ENCODE measurements at places on chromosomes 6 and 20.

DNA sequence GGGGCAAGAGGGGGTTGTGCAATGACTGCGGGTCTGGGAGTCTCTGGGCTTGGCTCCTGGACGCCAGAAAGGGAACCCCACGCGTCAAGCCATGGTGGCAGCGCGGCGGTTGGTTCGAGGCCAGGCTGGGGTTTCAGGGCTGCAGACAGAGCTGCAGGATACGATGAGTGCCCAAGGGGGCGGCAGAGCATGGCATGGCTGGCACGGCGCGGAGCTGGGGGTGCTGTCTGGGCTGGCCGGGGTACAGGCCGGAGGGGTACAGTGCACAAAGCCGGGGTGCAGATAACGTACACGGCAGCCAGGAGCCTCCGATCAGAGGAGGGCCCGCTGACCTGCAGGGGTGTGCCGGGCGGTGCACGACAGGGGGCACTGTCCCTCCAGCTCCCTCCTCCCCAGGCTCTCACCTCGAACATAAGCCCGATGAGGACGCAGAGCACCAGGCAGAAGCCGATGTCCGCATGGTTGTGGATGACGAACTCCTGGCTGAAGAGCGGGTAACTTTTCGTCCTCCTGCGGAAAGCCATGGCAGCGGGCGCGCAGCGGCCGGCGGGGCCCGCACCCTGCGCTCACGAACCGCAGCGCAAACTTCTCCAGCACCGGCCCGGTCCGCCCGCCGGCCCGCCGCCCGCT lies 353 bp downstream of the TRAM2 start:
- DNase-seq: peak; percentile 59

- no peak for DNase-seq
Observed at GRCh38 chr6:73538116-73538779, 17.4 kb upstream of the EEF1A1 start.

- DNase-seq: peak; percentile 78
Observed at GRCh38 chr6:7140631-7141378, 33.0 kb downstream of the RREB1 start.

GRCh38 chr6:168015482-168016175 lies 18.2 kb downstream of the KIF25 start:
- no peak for DNase-seq

DNA sequence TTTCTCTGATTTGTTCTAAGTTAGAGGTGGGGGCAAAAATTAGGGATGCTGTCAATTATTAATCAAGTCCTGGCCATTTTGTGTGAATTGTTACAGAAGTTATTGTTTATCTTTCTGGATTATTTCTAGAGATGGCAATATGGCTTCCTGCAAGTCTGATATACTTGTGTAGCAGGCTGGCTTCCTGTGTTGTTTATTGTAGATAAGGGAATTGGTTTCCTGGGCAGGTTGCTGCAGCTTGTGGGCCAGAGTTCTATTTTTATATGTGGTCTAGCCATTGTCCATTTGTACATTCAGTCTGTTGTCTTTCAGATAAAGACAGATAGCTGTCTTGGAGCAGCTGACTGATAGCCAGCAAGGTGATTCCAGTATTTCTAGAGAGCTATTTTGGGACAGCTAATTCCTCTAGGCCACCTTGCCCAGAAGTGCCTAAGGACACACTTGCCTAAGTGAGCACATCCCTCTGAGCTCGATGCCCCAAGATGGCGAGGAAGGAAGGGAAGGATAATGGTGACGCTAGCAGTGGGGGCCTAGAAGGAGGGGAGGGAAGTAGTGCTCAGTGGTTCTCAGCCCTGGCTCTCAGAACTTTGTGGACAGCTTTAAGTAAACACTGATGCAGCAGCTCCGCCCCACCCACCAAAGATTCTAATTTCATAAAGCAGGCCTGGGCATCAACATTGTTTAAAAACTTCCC lies 25.5 kb downstream of the DDO start:
- DNase-seq: no peak

- DNase-seq: no peak
Observed at GRCh38 chr6:16344756-16345155, 106.4 kb downstream of the GMPR start.

- no peak for DNase-seq
Observed at GRCh38 chr20:32600681-32601237, 15.6 kb upstream of the NOL4L start.

GRCh38 chr6:3227363-3228045 lies at the start of gene TUBB2B:
Gene TUBB2B (minus strand): TSS chr6:3227653. CDS start chr6:3227543, 110 bp downstream.
- no peak for DNase-seq

GRCh38 chr6:41626917-41627316 lies 11.4 kb upstream of the MDFI start:
- no peak for DNase-seq

DNA sequence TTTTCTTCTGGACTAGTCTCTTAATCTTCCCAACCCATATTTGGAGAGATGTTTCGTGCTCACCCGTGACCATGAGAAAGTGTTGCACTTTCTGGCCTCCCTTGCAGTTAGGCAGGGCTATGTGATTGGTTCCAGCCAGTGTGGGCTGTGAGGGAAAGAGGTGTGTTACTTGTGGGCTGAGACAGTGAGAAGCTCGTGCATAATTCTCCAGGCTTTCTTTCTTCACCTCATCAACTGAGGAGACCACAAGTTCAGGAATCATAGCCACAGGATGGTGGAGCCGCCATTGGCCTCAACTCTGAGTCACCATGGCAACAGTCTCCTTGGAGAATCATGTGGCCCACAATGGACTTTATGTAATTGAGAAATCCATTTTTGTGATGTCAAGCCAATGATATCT lies 57.5 kb upstream of the FUCA2 start:
- no peak for DNase-seq

DNA sequence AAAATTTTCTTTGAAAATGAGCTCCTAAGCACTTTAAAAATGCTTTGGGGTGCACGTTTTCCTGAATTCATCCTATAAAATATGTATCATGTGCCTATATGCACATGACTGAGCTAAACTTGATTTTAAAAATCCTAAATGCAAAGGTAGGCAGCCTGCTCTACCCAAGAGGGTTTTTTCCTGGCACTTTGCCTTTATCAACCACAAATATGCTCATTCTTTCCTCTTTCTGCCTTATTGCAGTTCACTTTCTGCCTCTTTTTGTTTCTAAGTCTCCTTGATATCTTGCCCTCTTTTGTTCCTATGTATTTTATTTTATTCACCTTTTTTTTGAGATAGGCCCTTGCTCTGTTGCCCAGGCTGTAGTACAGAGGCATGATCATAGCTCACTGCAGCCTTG lies 229.3 kb downstream of the GRM1 start:
- no peak for DNase-seq

DNA sequence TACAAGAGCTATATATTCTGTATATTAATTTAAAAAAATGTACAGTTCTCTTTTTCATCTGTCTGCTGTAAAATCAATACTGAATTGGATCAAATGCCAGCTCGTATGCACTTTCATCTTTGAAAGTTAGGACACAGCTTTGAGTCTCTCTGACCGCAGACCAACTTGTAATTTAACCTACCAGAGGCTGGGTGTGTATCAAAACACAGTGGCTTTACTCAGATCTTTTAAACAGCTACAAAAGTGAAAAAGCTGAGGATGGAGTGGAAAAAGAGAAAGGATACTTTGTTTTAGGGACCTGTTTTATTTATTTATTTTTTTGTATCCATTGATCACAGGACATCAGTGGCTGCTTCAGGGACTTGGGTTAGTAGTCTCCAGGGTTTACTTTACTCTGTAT lies 44.1 kb downstream of the KIAA0408 start:
- no peak for DNase-seq

GRCh38 chr6:56282391-56282790 lies 35.0 kb upstream of the COL21A1 start:
- DNase-seq: no peak

- no peak for DNase-seq
Observed at GRCh38 chr20:35085477-35086225, 7.0 kb downstream of the TRPC4AP start.

DNA sequence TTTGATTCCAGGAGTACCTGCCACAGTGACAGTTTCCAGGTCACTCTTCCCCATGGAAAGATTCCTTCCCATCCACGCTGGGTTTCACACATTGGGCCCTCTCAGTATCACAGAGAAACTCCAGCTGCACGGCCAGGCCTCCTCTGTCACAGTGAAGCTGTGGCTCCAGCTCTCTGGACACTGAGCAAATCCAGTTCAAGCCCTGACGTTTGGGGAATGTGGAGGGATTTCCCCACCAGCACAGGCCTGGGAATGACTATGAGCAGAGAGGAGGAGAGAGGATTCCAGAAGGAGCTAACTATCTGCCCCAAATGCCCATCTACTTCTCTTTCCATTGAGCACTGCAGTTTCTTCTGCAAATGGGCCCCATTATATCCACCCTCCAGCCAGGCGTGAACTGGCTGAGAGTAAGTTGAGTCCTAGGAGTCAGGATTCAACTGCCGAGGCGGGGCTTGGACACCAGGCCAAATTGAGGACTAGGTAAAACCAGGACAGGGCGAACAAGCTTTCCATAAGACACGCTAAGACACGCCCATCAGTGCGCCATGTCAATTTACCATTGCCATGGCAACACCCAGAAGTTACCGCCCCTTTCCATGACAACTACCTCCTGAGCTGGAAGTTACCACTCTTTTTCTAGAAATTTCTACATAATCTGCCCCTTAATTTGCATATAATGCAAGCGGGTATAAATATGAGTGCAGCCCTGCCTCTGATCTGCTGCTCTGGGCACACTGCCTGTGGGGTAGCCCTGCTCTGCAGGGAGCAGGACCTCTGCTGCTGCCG lies 9.2 kb upstream of the BNIP5 start:
- no peak for DNase-seq

GRCh38 chr6:152305672-152306071 lies 331.5 kb downstream of the SYNE1 start:
- DNase-seq: no peak

DNA sequence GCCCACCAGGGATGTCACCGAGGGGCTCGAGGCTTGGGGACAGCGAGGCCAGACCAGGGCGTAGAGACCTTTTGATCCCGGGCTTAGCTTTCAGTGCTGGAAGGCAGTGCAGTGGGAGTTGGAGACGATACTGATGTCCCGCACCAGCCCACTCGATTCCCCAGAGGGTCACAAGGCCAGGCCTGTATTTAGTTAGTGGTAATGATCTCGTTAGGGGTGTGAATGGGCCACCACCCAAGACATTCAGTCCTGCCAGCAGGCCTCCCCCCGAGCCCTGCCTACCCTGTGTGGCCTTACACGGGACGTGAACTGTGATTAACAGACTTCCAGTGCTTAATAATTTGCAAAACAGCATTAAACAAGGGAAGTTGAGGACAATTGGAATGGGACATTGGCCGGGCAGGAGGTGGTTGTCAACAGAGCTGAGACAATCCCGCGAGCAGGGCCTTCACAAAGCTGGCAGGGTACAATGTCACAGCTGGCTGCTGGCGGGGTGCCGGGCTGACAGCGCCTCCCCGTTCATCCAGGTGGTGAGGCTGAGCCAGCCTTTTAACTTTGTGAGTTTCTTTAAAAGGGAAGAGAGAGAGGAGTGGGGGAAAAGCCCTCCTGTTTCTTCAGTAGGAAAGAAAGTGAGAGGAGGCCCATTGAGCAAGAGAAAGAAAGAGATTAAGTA lies 175.3 kb upstream of the RALGAPA2 start:
- DNase-seq: no peak

GRCh38 chr6:33271117-33271467 lies 584 bp downstream of the VPS52 start:
- no peak for DNase-seq

DNA sequence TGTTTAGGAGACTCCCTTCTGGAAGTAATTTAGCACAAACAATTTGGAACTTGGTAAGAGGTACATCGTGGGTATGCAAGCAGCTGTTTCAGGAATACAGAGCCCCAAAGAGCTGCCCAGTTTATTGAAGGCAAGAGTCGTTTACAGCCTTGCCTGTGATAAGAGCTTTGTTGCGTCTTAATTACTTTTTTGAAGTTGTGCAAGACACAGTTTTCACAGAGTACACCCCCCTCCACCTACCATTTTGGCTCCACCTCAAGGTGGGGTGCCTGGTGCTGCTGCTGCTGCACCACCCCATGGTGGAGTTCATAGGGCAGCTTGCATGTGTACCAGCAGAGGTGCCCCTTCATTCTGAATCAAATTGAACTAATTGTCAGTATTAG lies 296.1 kb downstream of the ZFAND3 start:
- no peak for DNase-seq
